ENCODE measurements at places on chromosomes 12 and 14.

DNA sequence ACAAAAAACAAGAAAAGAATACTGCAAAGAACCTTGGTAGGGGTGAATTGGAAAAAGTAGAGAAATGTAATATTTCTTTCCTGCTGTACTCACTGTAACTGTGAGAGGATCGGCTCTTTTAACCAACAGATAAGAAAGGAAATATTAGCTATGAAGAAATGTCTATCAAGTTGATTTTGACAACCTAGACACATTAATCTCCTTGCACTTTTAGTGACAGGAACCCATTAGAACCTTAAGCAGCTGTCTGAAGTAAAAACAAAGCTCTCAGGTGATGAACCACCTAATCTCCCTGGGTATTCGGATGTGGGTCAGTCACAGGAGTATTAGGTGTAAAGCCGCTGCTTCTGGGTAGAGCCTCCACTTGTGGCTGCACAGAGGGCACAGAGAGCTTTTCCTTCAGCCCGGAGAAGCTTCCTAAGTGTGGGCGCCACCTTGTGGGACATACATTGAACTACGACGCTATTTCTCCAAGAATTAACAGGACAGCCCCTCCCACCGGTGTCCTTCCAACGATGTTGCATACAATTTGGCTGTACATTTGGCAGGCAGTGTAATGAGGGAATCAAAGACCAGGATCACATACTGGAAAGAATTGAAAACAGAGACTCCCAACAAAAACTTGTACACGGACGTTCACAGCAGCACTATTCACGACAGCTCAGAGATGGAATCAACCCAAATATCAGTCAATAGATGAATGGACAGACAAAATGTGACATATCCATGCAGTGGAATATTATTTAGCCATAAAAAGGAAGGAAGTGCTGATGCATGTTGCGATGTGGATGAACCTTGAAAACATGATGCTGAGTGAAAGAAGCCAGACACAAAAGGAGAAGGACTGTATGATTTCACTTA is 28.9 kb upstream of the MAPKAPK5 start:
- DNase-seq = peak; percentile 28

GRCh38 chr14:51395361-51395849 is 155.4 kb downstream of the TMX1 start:
- no peak for DNase-seq

GRCh38 chr14:28949503-28949902 is 182.9 kb downstream of the FOXG1 start:
- no peak for DNase-seq

- DNase-seq = no peak
Observed at GRCh38 chr14:64734990-64735389, 30.8 kb downstream of the PLEKHG3 start.

- no peak for DNase-seq
Observed at GRCh38 chr12:740921-741320, 11.5 kb upstream of the WNK1 start.

GRCh38 chr12:111673503-111673902 is 12.3 kb downstream of the BRAP start:
- no peak for DNase-seq

- DNase-seq = no peak
Observed at GRCh38 chr12:127191129-127191528, 1075.8 kb upstream of the TMEM132C start.

DNA sequence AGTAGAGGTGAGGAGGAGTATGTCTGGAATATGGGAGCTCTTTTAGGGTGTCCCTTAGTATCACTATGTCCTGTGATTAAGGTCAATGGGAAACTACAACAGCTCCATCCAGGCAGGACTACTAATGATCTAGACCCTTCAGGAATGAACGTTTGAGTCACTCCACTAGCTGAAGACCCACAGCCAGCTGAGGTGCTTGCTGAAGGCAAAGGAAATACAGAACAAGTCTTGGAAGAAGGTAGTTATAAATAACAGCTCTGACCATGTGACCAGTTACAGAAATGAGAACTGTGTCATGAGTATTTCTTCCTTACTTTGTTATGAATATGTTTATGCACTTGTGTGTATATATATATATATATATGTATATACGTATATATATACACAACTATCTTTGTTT is 40.5 kb upstream of the USP44 start:
- no peak for DNase-seq

GRCh38 chr14:102178806-102179205 is 39.1 kb downstream of the WDR20 start:
- DNase-seq = no peak

- DNase-seq = no peak
Observed at GRCh38 chr12:69500631-69501030, 30.4 kb downstream of the FRS2 start.

- DNase-seq = no peak
Observed at GRCh38 chr12:49540229-49541139, 1.7 kb downstream of the KCNH3 start.

DNA sequence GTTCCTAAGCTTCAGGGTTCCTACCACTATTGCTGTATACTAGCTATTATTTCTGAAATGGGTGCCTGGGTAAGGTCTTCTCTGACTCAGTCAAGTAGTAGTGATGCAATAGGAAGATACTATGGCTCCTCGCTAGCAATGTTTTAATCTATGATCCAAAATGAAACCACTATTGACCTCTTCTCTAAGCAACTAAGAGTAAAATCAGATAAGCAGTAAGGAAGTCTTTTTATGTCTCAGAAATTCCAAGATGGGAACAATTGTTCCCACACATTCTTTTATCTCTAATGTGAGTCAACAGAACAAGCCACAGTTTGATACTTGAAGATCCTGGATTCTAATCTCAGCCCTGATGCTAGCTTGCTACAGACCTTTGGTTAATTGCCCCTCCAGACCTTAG is 45.1 kb downstream of the AREL1 start:
- DNase-seq = no peak

DNA sequence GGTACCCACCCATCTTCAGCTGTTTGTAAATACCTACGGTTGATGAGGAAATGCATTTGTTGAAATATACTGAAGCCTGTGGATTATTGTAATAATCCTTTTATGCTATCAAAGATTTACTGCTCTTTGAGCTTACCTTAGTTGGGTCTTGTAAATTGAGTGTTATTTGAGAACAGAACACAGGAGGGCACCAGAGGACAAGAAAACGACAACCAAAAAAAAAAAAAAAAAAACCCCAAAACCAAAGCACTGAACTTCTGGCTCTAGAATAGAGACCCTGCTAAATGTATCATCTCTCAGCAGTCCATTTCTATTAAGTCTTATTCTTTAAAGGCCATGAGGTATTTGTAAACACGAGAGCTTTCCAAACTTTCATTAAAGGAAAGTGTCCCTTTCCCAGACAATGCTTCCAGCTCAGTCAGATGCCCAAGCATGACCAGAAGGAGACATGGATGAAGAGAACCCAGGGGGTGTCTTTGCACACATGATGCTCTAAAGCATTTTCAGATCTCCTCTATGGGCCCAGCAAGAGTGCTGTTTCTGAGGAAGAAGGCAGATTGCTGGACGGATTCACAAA is 763.9 kb downstream of the NRXN3 start:
- DNase-seq = no peak

DNA sequence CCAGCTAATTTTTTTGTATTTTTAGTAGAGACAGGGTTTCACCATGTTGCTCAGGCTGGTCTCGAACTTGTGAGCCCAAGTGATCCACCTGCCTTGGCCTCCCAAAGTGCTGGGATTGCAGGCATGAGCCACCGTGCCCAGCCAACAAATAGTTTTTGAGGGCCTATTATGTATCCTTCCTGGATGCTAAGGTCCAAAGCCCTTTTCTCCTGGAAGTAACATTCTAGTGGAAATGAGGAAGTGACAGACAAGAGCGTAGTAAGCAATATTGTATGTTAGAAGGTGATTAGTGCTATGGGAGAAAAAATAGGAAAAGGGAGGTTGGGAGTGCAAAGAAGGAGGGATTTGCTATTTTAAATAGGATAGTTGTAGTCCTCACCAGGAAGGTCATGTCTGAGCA is 9.0 kb upstream of the CGRRF1 start:
- DNase-seq = no peak

DNA sequence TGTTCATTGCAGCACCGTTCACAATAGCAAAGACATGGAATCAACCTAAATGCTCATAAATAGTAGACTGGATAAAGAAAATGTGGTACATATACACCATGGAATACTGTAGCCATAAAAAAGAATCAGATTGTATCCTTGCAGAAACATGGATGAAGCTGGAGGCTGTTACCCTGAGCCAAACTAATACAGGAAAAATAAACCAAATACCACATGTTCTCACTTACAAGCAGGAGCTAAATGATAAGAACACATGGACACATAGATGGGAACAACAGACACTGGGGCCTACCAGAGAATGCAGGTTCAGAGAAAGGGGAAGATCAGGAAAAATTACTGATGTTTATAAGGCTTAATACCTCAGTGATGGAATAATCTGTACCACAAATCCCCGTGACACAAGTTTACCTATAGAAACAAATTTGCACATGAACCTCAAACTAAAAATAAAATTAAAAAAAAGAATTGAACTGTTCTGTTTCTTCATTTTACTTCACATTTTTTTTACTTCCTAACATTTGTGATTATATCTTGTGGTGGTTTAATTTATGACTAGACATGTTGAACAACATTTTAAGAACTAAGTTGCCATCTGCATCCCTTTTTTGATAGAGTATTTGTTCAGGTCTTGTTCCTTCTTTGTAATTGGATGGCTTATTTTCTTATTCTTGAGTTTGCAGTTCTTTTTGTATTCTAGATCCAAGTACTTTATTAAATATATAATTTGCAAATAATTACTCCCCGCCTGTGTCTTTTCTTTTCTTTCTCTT is 835.2 kb downstream of the FSCB start:
- DNase-seq = no peak

DNA sequence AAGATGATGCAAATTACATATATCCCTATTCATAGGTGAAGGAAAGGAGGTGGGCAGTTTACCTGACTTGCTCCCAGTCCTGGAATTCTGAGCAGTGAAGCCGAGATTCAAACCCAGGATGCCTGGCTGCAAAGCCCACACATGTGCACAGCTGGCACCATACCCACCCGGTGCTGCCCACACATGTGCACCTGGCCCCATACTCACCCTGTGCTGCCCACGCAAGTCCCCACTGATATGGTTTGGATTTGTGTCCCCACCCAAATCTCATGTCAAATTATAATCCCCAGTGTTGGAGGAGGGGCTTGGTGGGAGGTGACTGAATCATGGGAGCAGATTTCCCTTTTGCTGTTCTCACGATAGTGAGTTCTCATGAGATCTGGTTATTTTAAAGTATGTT is 179.2 kb upstream of the C14orf180 start:
- no peak for DNase-seq

DNA sequence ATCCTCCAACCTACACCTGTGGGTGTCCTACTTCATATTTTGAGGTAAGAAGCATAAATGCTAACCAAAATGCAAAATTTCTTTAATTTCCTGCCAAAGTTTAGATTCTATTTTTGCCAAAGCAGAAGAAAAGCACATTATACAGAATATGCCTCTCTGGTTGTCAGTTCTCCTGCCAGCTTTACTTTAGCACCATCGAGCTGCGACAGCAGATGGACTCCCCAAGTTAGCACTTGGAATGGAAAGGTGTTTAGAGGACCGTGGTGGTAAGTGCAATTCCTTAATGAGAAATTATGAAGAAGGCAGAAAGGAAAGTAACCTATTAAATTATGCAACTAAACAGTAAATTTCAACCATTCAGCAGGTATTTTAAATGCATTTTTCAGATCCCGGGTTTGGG is 326.6 kb downstream of the RERGL start:
- DNase-seq = no peak

DNA sequence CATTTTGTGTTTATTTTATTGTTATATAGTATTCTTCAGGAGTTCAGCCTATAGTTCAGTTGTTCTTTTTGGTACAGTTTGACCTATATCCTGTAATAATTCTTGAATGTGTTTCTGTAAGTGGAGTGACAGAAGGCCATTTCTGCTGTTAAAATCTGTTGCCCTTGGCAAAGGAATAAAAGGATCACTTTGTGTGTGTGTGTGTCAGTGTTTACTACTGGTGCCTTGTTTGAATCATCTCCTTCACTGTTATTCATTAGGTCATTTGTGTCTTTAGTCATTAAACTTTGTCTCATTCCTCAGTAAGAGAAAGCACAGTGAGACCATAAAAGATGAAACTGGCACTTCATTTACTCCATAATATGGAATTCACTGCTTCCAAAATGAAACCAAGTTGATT is 130.7 kb downstream of the TMTC2 start:
- DNase-seq = no peak

DNA sequence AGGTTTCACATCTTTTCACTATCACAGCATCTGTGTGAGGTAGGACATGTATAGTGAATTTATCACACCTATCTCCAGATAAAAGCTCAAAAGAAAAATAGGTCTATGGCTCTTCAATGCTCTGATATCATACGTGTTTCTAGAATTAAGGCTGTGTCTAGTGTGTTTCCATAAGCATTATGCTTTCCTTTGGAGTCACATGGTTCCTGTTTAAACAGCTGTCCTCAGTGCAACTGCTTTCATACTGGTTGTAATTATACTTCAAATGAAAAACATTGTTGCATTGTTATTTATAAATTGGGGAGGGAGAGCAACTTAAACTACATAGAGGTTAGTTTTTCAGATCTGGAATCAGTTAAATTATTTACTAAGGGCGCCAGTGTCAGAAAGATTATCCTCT is 151.6 kb downstream of the SYT1 start:
- DNase-seq = no peak

- peak; percentile 13 for DNase-seq
Observed at GRCh38 chr14:50260511-50260910, 29.1 kb upstream of the SOS2 start.

GRCh38 chr14:92644970-92645515 is 103.4 kb downstream of the LGMN start:
- DNase-seq = no peak

DNA sequence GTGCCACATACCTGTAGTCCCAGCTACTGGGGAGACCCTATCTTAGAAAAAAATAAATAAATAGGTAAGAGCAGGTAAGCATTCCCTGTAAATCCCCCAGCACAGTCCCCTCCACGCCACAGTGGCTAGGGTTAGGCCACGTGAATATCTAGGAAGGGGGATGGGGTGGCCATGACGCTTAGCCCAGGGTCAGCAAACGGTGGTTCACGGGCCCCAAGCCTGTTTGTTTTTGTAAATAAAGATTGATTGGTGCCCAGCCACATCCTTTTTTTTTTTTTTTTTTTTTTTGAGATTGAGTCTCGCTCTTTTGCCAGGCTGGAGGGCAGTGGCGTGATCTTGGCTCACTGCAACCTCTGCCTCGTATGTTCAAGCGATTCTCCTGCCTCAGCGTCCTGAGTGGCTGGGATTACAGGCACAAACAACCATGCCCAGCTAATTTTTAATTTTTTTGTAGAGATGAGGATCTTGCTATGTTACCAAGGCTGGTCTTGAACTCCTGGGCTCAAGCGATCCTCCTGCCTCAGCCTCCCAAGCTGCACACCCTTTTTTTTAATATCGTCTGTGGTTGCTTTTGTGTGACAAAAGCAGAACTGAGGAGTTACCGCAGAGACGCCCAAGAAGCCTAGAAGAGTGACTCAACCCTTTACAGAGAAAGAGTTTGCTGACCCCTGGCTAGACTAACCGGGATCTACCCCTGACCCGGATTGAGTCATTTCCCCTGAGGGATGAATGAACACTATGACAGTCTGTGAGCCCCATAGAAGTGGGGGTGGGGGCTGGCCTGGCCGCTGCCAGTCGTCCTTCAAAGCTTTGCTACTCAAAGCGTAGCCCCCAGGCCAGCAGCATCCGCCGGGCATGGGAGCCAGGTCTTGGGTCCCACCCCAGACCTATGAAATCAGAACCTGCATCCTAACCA is 113.7 kb upstream of the NCOR2 start:
- DNase-seq = no peak

- DNase-seq = no peak
Observed at GRCh38 chr12:87513536-87514280, 515.5 kb downstream of the C12orf50 start.
